Adrenal gland (tissue), 19 donors: ENCODE measurements at places on chromosomes 2 and 18. TPM values are rescaled to one million over a fixed set of nuclear protein-coding genes. Genes with fewer than 3 reads are reported as not detected.

Gene ZNF407
- total RNA-seq = 19.6 TPM

Gene SLC30A3
- total RNA-seq = 4.2 TPM

DNA sequence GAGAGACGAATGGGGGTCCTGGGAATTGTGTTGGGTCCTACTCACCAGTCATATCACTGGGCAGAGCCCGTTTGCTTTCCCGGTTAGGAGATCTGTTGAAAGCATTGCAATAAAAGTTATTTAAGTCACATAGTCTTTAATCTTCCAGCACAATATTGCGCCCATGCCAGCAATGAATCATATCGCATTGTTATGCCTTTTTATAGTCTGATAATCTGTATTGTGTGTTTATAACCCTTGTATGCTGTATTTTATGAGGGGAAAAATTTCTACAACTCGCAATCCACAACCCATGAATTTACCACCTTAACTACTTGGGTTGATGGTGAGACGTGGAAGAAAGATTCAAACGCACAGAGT is 211.9 kb upstream of the SMIM21 start:
- DNase-seq = no peak

- no peak for DNase-seq
These were observed 48.0 kb downstream of the CDK15 start for GRCh38 chr2:201854221-201854801.
